ENCODE measurements at places on chromosomes 13 and 19. TPM values are rescaled to one million over a fixed set of nuclear protein-coding genes. Genes with fewer than 3 reads are reported as not detected.

The ZNF559 gene
- 19.0 TPM for total RNA-seq

The MUC16 gene
- 0.04 TPM for total RNA-seq

The STOML3 gene
- not detected for total RNA-seq

The ERCC1 gene
- total RNA-seq: 103 TPM

The MBD3L3 gene
- total RNA-seq: not detected

The ADPRHL1 gene
- 3.5 TPM for total RNA-seq

The ZNF805 gene
- 24.6 TPM for total RNA-seq

- no peaks in the 10 kb centered on the region for H3K27me3 ChIP-seq
- no peak for DNase-seq
- H3K4me1 ChIP-seq: no peaks in the 10 kb centered on the region
- no peaks in the 10 kb centered on the region for H3K36me3 ChIP-seq
- no peak overlapping the region for H3K27ac ChIP-seq
Observed at GRCh38 chr13:99870541-99870940, 101.0 kb downstream of the ZIC5 start.

GRCh38 chr19:19113040-19113626, 25.1 kb downstream of the TMEM161A start:
- no peak for DNase-seq
- no peak overlapping the region for H3K4me3 ChIP-seq
- no peak overlapping the region for H3K27ac ChIP-seq
- H3K27me3 ChIP-seq: no peaks in the 10 kb centered on the region
- peaks cover 6% of the 10 kb centered on the region for H3K4me1 ChIP-seq

- peaks cover 69% of the 10 kb centered on the region for H3K27me3 ChIP-seq
- H3K4me1 ChIP-seq: peaks cover 28% of the 10 kb centered on the region
- no peak overlapping the region for H3K27ac ChIP-seq
- H3K36me3 ChIP-seq: no peaks in the 10 kb centered on the region
Observed at GRCh38 chr19:39197808-39198207, 1.0 kb downstream of the NCCRP1 start.

DNA sequence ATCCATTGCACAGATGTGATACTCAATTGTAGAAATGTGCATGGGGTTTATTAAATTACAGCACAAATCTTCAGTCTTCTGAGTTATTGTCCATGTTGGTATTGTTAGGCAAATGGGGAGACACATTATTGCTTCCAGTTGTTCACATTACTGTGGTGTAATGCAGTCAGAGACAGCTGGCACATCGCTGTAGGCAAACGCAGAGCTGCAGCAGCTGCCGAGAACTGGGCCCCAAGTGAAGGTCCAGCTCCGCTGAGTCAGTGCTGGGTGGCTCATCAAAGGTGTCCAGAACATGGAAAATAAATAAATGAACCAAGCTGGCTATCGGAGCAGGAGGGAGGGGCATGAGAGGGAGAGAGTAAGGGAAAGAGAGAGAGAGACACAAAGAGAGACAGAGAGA, 299.1 kb upstream of the OBI1 start:
- H3K4me1 ChIP-seq: no peaks in the 10 kb centered on the region
- DNase-seq: no peak
- no peak overlapping the region for H3K4me3 ChIP-seq
- no peak overlapping the region for H3K27ac ChIP-seq
- no peaks in the 10 kb centered on the region for H3K36me3 ChIP-seq

DNA sequence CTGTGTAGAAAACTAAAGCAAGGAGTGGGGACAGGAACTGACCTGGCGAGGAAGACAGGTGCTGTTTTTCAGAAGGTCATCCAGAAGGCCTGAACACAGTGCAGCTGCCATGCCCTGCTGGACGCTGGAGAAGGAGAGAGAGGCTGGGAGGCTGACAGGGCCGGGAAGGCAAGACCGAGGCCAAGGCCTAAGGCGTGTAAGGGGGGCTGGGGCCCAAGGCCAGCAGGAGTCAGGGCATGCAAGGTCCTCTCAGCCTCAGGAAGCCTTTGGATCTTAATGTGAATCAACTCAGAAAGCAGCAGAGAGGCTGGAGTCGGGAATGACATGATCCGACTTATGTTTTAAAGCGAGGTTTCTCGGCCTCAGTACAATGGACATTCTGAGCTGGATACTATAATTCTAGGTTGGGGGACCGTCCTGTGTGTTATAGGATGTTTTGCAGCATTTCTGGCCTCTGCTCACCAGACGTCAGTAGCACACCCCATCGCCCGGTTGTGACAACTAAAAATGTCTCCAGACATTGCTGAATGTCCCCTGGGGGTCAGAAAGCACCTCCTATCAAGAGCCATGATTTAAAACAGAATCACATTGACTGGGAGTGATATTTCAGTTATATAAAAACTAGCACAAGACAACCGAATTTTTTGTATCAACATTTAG, 530.4 kb downstream of the MYO16 start:
- no peaks in the 10 kb centered on the region for H3K27me3 ChIP-seq
- H3K4me1 ChIP-seq: peaks cover 38% of the 10 kb centered on the region
- H3K4me3 ChIP-seq: no peak overlapping the region
- H3K36me3 ChIP-seq: no peaks in the 10 kb centered on the region
- H3K27ac ChIP-seq: no peak overlapping the region
- DNase-seq: no peak

GRCh38 chr19:12092956-12093355, 28.4 kb downstream of the ZNF844 start:
- no peak overlapping the region for H3K27ac ChIP-seq
- DNase-seq: no peak
- no peaks in the 10 kb centered on the region for H3K27me3 ChIP-seq

- H3K36me3 ChIP-seq: peaks cover 15% of the 10 kb centered on the region
- peak overlapping the region; percentile 82 for H3K27ac ChIP-seq
Observed at GRCh38 chr19:10271543-10272086, 695 bp downstream of the ICAM1 start.

DNA sequence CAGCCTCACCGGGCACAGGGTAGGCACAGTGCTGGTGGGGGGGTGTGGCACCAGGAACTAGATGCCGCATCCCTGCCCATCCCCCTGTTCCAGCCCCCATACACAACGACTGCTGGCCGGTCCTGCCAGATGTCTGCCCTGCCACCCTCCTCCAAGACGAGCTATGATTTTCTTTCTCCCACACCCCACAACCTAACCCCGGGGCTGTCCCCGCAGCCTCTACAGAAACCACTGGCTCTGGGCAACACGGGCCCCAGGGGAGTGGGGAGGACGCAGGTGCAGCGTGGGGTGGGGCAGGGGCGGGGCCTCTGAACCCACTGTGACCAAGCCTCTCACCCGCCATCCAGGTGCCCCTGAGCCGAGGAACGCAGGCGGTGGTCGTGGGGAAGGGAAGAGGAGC, 15.5 kb downstream of the PGLS start:
- no peaks in the 10 kb centered on the region for H3K36me3 ChIP-seq
- peaks cover 11% of the 10 kb centered on the region for H3K27me3 ChIP-seq
- no peak overlapping the region for H3K27ac ChIP-seq

- H3K4me1 ChIP-seq: peaks cover 10% of the 10 kb centered on the region
- H3K27ac ChIP-seq: peak overlapping the region; percentile 39
- H3K36me3 ChIP-seq: no peaks in the 10 kb centered on the region
- DNase-seq: no peak
- no peaks in the 10 kb centered on the region for H3K27me3 ChIP-seq
- no peak overlapping the region for H3K4me3 ChIP-seq
Observed at GRCh38 chr19:45568732-45569131, 15.9 kb downstream of the OPA3 start.

DNA sequence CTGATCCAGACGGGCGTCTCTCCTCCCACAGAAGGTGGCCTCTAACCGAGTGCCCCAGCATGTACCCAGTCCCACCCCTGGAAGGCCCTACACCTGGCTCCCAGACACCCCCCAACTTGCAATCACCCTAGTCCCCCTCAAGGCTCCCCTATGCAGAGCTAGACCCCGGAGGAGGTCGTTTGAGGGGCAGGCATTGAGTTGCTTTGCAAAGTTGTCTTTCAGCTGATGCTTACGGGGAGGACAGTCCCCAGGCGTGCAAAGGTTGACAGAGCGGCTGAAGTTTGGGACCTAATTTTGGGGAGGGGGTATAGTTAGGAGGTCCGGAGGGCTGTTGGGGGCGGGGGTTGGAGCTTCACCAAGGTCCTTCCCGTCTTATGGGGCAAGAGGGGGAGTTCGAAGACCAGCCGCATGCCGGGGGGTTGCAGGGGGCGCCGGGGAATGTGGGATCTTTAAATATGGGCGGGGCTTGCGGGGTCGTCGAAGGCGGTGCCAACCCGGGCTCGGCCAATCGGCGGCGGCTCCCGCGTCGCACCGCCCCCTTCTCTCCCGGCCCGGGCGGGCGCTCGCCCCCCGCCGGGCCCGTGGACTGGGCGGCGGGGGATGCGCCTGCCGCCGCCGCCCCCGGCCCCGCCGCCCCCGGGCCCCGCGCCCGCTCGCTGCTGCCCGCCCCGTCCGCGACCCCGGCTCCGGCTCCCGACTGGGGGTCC, at the start of gene KCNN1:
TSS of gene KCNN1 (plus strand) at position 558 of the 707 bp plus-strand sequence. CDS start 6,782 bp downstream, outside the sequence.
- H3K27me3 ChIP-seq: peaks cover 57% of the 10 kb centered on the region
- peak within 1 kb of the TSS; percentile 18 for H3K4me3 ChIP-seq
- peaks cover 8% of the 10 kb centered on the region for H3K4me1 ChIP-seq
- no peak for DNase-seq
- H3K27ac ChIP-seq: no peak within 1 kb of the TSS

DNA sequence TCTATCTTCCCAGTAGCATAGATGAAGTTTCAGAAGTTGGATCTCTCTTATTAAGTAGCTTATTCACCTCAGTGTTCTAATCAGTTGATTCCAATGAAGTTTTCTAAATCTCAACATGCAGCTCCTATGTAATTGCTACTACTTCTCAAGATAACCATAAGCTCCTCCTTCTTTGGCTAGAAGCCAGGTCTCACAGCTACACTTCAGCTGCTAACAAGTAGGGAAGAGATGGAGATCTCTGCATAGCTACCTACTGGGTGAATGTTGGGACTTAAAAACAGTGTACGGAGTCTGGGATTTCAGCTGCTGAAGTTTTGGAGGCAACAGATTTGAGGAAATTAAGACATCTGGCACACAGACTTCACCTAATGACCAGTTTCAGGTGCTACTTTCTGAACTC, 661.0 kb downstream of the SLITRK1 start:
- DNase-seq: no peak
- no peak overlapping the region for H3K27ac ChIP-seq
- H3K36me3 ChIP-seq: no peaks in the 10 kb centered on the region
- no peak overlapping the region for H3K4me3 ChIP-seq
- no peaks in the 10 kb centered on the region for H3K4me1 ChIP-seq

- H3K4me3 ChIP-seq: no peak overlapping the region
- no peak for DNase-seq
Observed at GRCh38 chr19:33100894-33101644, 20.1 kb downstream of the GPATCH1 start.

DNA sequence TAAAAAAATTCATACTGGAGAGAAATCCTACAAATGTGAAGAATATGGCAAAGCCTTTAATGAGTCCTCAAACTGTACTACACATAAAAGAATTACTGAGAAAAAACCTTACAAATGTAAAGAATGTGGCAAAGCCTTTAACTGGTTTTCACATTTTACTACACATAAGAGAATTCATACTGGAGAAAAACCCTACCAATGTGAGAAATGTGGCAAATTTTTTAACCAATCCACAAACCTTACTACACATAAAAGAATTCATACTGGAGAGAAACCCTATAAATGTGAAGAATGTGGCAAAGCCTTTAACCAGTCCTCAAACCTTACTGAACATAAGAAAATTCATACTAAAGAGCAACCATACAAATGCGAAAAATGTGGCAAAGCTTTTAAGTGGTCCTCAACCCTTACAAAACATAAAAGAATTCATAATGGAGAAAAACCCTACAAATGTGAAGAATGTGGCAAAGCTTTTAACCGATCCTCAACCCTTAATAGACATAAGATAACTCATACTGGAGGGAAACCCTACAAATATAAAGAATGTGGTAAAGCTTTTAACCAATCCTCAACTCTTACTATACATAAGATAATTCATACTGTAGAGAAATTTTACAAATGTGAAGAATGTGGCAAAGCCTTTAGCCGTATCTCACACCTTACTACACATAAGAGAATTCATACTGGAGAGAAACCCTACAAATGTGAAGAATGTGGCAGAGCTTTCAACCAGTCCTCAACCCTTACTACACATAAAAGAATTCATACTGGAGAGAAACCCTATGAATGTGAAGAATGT, 29.0 kb downstream of the ZNF730 start:
- no peak overlapping the region for H3K27ac ChIP-seq
- no peaks in the 10 kb centered on the region for H3K36me3 ChIP-seq
- DNase-seq: no peak
- H3K27me3 ChIP-seq: no peaks in the 10 kb centered on the region

DNA sequence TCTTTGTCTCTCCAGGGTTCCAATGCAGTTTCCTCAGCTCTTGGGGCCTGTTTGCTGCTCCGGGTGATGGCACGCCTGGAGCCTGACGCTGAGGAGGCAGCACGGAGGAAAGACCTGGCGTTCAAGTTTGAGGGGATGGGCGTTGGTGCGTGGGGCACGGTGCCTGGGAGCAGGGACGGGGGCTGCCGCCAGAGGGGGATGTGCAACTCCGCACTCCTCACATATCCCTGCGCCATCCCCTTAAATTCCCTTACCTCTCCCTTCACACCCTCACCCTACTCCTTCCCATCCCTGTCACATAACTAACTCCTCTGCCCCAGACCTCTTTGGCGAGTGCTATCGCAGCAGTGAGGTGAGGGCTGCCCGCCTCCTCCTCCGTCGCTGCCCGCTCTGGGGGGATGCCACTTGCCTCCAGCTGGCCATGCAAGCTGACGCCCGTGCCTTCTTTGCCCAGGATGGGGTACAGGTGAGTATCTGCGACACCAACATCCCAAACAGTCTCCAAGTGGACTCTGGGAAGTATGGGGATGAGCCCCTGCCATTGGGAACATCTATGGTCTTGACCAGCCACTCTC, 31.1 kb downstream of the TRPM4 start:
- DNase-seq: no peak
- H3K27me3 ChIP-seq: no peaks in the 10 kb centered on the region
- H3K4me3 ChIP-seq: no peak overlapping the region
- no peaks in the 10 kb centered on the region for H3K4me1 ChIP-seq
- H3K36me3 ChIP-seq: peaks cover 82% of the 10 kb centered on the region
- H3K27ac ChIP-seq: no peak overlapping the region

GRCh38 chr13:113066746-113067145, 38.8 kb upstream of the F7 start:
- no peak for DNase-seq
- H3K27me3 ChIP-seq: no peaks in the 10 kb centered on the region
- peaks cover 40% of the 10 kb centered on the region for H3K36me3 ChIP-seq

- H3K4me3 ChIP-seq: no peak overlapping the region
- H3K27me3 ChIP-seq: no peaks in the 10 kb centered on the region
- no peaks in the 10 kb centered on the region for H3K4me1 ChIP-seq
- no peak overlapping the region for H3K27ac ChIP-seq
- no peaks in the 10 kb centered on the region for H3K36me3 ChIP-seq
- DNase-seq: no peak
Observed at GRCh38 chr19:28823338-28823961, 389.5 kb downstream of the UQCRFS1 start.

- H3K27me3 ChIP-seq: no peaks in the 10 kb centered on the region
- H3K4me1 ChIP-seq: no peaks in the 10 kb centered on the region
- no peak overlapping the region for H3K4me3 ChIP-seq
- no peaks in the 10 kb centered on the region for H3K36me3 ChIP-seq
Observed at GRCh38 chr13:79812070-79812850, 331.3 kb downstream of the NDFIP2 start.

Data from suprapubic skin (tissue), 4 donors.